Memory B cell (primary cell): ENCODE measurements at places on chromosomes 3 and 15.

GRCh38 chr3:128486681-128487537, 6.1 kb downstream of the GATA2 start:
- H3K27me3 ChIP-seq = peaks cover 41% of the 10 kb centered on the region
- H3K36me3 ChIP-seq = no peaks in the 10 kb centered on the region
- peaks cover 25% of the 10 kb centered on the region for H3K4me1 ChIP-seq
- H3K27ac ChIP-seq = no peak overlapping the region
- no peak for DNase-seq

- no peaks in the 10 kb centered on the region for H3K36me3 ChIP-seq
- H3K27me3 ChIP-seq = no peaks in the 10 kb centered on the region
- H3K4me1 ChIP-seq = peaks cover 12% of the 10 kb centered on the region
These were observed 108.0 kb downstream of the SERPINI1 start for GRCh38 chr3:167843481-167843880.

GRCh38 chr3:122067588-122068240, 12.6 kb downstream of the CD86 start:
- H3K4me1 ChIP-seq = peaks cover 37% of the 10 kb centered on the region
- peaks cover 5% of the 10 kb centered on the region for H3K36me3 ChIP-seq
- no peak for DNase-seq
- H3K27ac ChIP-seq = peak overlapping the region; percentile 88
- peak overlapping the region; percentile 55 for H3K4me3 ChIP-seq

GRCh38 chr3:194261581-194262063, 89.5 kb downstream of the CPN2 start:
- no peak overlapping the region for H3K4me3 ChIP-seq
- peaks cover 3% of the 10 kb centered on the region for H3K4me1 ChIP-seq

DNA sequence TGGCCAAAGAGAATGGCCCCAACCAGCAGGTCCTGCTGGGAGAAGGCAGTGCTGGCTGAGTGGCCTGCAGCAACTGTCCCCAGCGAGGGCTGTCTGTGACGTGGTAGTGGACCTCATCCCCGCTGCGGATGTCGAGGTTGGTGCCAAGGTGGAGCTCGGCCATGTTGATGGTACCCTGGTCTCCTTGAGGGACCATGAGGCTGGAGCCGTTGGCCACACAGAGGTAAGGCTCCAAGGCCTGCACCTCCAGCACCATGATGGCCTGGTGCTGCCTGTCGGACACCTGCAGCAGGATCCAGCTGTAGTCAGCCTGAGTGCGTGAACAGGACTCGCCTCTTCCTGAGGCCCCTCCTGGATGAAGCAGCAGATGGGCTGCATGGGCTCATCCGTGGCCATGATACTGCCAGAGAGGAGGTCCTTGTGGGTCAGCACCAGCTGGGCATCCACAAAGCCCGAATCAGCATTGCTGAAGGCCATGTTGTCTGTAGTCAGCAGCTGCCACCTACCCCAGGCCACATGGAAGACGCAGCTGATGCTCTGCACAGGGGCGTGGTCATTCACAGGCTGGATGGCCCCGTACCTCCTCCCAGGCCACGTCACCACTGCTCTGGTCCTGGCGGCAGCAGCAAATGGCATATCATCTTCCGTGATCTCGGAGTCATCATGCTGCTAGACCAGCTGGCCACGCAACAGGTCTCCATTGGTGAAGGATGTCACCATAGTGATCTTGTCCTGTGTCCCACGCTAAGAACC, 167.5 kb downstream of the GOLGA6L4 start:
- no peaks in the 10 kb centered on the region for H3K36me3 ChIP-seq
- DNase-seq = no peak
- H3K4me1 ChIP-seq = no peaks in the 10 kb centered on the region
- no peak overlapping the region for H3K4me3 ChIP-seq
- peaks cover 2% of the 10 kb centered on the region for H3K27me3 ChIP-seq
- H3K27ac ChIP-seq = no peak overlapping the region

DNA sequence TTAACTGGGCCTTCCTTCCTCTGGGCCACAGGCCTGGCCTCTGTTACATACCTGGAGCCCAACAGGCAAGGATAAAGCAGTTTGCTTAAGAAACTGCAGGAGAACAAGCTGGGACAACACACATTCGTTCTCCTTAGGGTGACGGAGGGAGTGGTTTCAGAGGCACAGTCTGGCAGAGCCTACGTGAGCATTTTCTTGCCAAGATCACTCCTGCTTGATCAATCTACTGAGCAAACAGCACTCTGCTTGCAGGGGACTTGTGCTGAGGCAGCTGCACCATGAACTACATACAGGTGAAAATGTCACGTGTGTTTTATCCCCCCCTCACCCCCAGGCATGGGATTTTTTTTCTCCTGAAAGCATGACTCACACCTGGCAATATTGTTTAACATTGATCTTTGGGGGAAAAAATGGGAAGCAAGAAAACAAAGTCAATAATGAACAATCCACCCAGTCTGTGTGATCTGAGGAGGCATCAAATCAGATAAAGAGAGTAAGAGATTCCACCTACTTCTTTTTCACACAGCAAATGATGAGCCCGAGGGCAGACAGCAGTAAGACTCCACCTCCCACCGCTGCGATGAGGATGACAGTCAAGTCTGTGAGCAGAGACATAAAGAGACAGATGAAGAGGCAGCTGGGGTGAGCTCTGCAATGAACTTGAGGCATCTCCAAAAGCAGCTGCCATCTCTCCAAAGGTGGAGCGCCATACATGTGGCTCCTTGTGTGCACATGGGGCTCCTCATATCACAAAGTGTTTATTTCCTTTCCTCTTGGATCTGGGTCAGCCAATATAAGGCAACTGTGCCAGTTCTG, 57.4 kb downstream of the CDCP1 start:
- H3K4me3 ChIP-seq = no peak overlapping the region
- H3K36me3 ChIP-seq = no peaks in the 10 kb centered on the region
- H3K27me3 ChIP-seq = peaks cover 2% of the 10 kb centered on the region
- no peaks in the 10 kb centered on the region for H3K4me1 ChIP-seq

DNA sequence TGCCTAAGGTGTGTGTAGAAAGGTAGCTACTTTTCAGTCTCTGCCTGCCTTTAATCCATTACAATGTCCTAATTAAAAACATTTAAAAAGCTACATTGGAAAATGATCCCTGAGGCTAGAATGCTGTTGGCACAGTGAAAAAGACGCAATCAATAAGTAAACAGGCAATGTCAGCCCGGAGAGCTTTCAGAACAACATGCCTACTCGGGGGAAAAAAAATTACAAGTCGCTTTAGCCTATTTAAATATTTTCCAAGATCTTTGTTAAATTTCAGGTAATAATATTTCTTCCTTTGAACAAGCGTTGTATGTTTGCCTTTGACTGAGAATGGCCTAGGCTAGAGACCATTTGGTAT, 46.6 kb upstream of the CD47 start:
- DNase-seq = no peak
- no peaks in the 10 kb centered on the region for H3K27me3 ChIP-seq
- H3K36me3 ChIP-seq = peaks cover 32% of the 10 kb centered on the region

DNA sequence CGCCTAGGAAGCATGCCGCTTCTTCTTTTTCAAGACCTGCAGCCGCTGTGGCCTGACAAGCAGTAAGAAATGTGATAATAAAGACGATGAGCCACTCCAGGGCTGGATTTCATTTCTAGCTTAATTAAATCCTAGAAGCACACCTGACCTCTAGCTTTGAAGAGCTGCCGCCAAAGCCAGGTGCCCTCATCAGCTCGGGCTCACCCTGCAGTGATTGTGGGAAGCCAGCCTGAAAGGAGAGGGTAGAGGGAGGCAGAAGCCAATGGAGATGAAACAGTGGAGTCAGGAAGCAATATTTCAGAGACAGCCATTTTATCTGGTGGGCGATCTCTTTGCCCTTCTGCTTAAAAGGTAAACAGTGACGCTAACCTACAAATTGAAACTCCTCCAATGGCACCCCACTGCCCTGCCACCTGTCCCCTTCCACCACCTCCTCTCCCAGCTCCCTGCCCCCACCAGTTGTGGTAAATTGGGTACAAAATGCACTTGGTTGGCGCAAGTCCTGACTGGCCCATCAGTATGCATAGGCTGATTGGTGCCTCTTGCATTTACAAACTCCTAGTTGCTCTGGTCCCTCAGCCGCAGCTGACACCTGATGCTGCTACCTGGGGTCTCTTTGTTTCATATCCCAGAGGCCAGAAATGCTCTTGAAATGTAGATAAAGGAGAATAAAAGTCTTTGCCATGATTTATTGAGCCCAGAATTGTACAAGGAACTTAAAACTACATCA, 385.3 kb downstream of the PDCD6IP start:
- DNase-seq = no peak
- H3K36me3 ChIP-seq = peaks cover under 1% of the 10 kb centered on the region
- H3K27me3 ChIP-seq = peaks cover under 1% of the 10 kb centered on the region
- H3K4me3 ChIP-seq = no peak overlapping the region
- H3K4me1 ChIP-seq = peaks cover 13% of the 10 kb centered on the region

- H3K27ac ChIP-seq = no peak overlapping the region
- H3K36me3 ChIP-seq = no peaks in the 10 kb centered on the region
- no peak for DNase-seq
These were observed 516.7 kb upstream of the MDFIC2 start for GRCh38 chr3:70829092-70829491.

- no peak for DNase-seq
- no peak overlapping the region for H3K27ac ChIP-seq
- H3K27me3 ChIP-seq = peaks cover 10% of the 10 kb centered on the region
- no peaks in the 10 kb centered on the region for H3K36me3 ChIP-seq
- no peak overlapping the region for H3K4me3 ChIP-seq
These were observed 22.3 kb downstream of the CSPG5 start for GRCh38 chr3:47556351-47556750.

GRCh38 chr3:4741404-4742307, 237.6 kb upstream of the BHLHE40 start:
- peaks cover 11% of the 10 kb centered on the region for H3K4me1 ChIP-seq
- H3K4me3 ChIP-seq = no peak overlapping the region
- H3K27me3 ChIP-seq = no peaks in the 10 kb centered on the region
- H3K36me3 ChIP-seq = peaks cover 42% of the 10 kb centered on the region
- H3K27ac ChIP-seq = peak overlapping the region; percentile 64
- no peak for DNase-seq

- no peak overlapping the region for H3K27ac ChIP-seq
- no peak overlapping the region for H3K4me3 ChIP-seq
- no peak for DNase-seq
- no peaks in the 10 kb centered on the region for H3K36me3 ChIP-seq
- peaks cover 10% of the 10 kb centered on the region for H3K4me1 ChIP-seq
These were observed 125.8 kb downstream of the PGPEP1L start for GRCh38 chr15:98881526-98882520.

DNA sequence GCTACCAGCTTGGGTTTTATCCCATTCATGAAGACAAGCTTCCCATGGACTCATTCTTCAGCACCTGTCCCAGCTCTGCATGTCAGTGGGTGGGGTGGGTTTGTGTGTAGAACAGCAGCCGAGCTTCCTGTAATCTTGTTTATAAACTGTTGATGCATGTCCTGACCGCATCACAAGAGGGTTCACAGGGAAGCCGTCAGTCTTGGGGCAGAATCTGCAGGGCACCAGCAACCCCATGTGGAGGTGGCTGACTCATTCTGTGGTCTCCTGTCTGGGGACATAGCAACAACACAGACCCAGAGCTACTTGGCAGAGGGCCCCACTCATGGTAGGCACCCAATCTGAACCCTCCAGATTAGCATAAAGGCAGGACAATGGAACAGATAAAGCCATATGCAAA, 35.6 kb downstream of the DAPK2 start:
- H3K36me3 ChIP-seq = peaks cover 4% of the 10 kb centered on the region
- no peaks in the 10 kb centered on the region for H3K27me3 ChIP-seq
- DNase-seq = peak; percentile 67
- peaks cover 39% of the 10 kb centered on the region for H3K4me1 ChIP-seq
- peak overlapping the region; percentile 98 for H3K27ac ChIP-seq

GRCh38 chr3:53712817-53713388, 133.3 kb downstream of the CHDH start:
- no peak overlapping the region for H3K27ac ChIP-seq
- H3K4me1 ChIP-seq = peaks cover 6% of the 10 kb centered on the region
- H3K36me3 ChIP-seq = no peaks in the 10 kb centered on the region

DNA sequence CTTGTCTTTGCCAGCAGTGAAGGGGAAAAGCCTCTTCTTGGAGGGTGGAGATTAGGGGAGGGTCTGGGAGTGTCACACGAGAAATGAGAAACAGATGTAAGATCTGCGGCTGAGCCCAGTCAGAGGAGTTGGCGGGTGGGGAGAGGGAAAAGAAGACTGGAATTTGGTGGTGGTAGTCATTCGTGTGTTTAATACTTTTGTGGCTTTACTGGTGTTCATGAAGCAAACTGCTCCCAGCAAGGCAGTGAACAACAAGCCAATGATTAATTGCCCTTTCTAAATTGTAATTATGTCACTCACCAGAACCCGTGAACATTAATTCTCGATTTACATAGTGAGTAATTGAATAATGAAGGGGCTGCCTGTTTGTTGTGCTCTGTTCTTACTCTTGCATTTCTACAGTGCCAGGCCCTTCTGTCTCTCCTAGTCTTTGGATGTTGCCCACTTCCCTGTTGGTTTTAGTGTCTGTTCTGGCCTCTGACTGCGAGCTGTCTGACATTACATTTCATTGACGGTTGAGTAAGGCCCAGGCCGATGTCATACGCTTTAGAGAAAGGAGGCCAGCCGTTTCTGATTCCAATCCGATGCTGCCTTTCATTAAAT, 78.0 kb downstream of the CHCHD6 start:
- peak overlapping the region; percentile 28 for H3K27ac ChIP-seq
- peaks cover 16% of the 10 kb centered on the region for H3K36me3 ChIP-seq
- DNase-seq = no peak
- H3K4me3 ChIP-seq = no peak overlapping the region
- H3K27me3 ChIP-seq = no peaks in the 10 kb centered on the region

GRCh38 chr3:106582151-106582550, 713.3 kb upstream of the CBLB start:
- H3K4me1 ChIP-seq = no peaks in the 10 kb centered on the region
- no peak overlapping the region for H3K4me3 ChIP-seq
- H3K36me3 ChIP-seq = no peaks in the 10 kb centered on the region
- H3K27ac ChIP-seq = no peak overlapping the region

- no peaks in the 10 kb centered on the region for H3K27me3 ChIP-seq
- no peak overlapping the region for H3K27ac ChIP-seq
- no peak for DNase-seq
- peaks cover 17% of the 10 kb centered on the region for H3K36me3 ChIP-seq
- no peak overlapping the region for H3K4me3 ChIP-seq
- peaks cover 11% of the 10 kb centered on the region for H3K4me1 ChIP-seq
These were observed 81.1 kb downstream of the CHSY1 start for GRCh38 chr15:101170568-101171350.

- H3K27me3 ChIP-seq = peaks cover 12% of the 10 kb centered on the region
- H3K4me3 ChIP-seq = no peak overlapping the region
- H3K36me3 ChIP-seq = no peaks in the 10 kb centered on the region
These were observed 101.8 kb downstream of the CHSY1 start for GRCh38 chr15:101149864-101150722.

DNA sequence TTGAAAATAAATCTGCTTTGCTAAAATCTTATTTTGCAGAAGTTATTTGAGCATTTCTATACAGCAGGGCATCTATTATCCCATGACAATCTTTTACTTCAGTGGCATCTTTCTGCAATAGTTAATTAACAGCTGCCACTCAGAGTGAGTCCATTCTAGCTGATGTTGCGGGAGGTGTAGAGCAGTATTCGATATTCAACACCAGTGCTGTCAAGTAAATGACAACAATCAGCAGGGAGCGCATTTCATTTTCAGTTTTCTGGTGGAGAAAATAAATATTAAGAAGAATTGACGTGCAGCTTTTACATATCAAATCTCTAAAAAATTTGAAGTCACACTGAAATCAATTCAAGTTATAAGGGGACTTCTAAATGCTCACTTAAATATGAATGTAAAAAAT, 286.2 kb downstream of the CTNNB1 start:
- H3K36me3 ChIP-seq = peaks cover 4% of the 10 kb centered on the region
- H3K27ac ChIP-seq = no peak overlapping the region
- DNase-seq = no peak
